PC-3 (cell line): ENCODE measurements at places on chromosomes 13 and 19. TPM values are rescaled to one million over a fixed set of nuclear protein-coding genes. Genes with fewer than 3 reads are reported as not detected.

ZNF737 gene
- 0.11 TPM in 1 of 2 replicates, not detected in the other for total RNA-seq

DNA sequence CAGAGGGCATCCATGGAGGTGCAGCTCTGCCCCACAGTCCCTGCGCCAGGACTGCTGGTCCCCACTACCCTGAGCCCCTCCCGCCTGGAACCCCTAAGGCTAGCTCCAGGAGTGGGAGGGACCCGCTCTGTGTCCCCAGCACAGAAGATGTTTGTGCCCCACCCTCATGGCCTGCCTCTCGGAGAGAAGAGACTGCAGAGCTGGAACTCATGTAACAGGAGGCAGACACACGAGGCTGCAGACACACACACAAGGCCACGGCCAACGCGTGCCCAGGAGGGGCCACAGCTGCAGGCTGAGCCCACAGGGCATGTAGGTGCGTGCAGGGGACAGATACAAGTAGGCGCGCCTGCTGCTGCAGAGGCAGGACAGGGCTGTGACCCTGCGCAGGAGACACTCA is 10.4 kb upstream of the TMEM86B start:
- H3K4me3 ChIP-seq: no peak overlapping the region
- H3K36me3 ChIP-seq: peaks cover 73% of the 10 kb centered on the region
- H3K27ac ChIP-seq: no peak overlapping the region
- H3K27me3 ChIP-seq: no peaks in the 10 kb centered on the region
- DNase-seq: no peak
- no peaks in the 10 kb centered on the region for H3K4me1 ChIP-seq

- H3K4me3 ChIP-seq: no peak overlapping the region
- H3K27me3 ChIP-seq: no peaks in the 10 kb centered on the region
- DNase-seq: no peak
- H3K27ac ChIP-seq: no peak overlapping the region
- H3K36me3 ChIP-seq: peaks cover 46% of the 10 kb centered on the region
Observed at GRCh38 chr19:17055636-17056035, 19.6 kb downstream of the HAUS8 start.

- no peak overlapping the region for H3K4me3 ChIP-seq
- H3K36me3 ChIP-seq: no peaks in the 10 kb centered on the region
- peaks cover 22% of the 10 kb centered on the region for H3K4me1 ChIP-seq
Observed at GRCh38 chr13:83622422-83622784, 259.9 kb downstream of the SLITRK1 start.

GRCh38 chr13:45974500-45974899 is 78.0 kb downstream of the ZC3H13 start:
- DNase-seq: peak; percentile 40
- no peaks in the 10 kb centered on the region for H3K4me1 ChIP-seq
- no peaks in the 10 kb centered on the region; the same call in 1 of the 2 replicates for H3K36me3 ChIP-seq
- H3K4me3 ChIP-seq: no peak overlapping the region
